Tibial nerve (tissue), 4 donors: ENCODE measurements at places on chromosomes 2 and 18. TPM values are rescaled to one million over a fixed set of nuclear protein-coding genes. Genes with fewer than 3 reads are reported as not detected.

- DNase-seq: no peak
These were observed 2.9 kb downstream of the TGOLN2 start for GRCh38 chr2:85324639-85325465.

GRCh38 chr18:68733707-68734106 is 18.8 kb upstream of the TMX3 start:
- no peak for DNase-seq

- DNase-seq: no peak
These were observed 138.5 kb upstream of the LGALSL start for GRCh38 chr2:64315291-64315960.

DNA sequence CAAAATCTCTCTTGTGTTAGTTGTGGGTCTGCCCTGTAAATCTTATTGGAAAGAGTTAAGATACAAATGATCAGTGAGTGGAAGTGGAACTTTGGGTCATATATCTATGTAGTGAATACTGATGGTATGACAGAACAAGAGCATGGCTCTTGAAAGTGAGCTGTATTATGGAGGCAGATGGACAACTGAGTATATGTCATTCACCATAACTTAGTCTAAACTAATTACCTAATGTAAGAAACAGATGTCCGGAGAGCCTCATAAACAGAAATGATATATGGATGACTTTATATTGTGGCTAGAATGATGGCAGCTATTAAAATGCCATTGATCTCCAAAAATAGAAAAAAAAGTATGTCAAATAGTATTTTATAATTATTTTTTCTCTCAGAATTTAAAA is 72.4 kb downstream of the FASTKD2 start:
- no peak for DNase-seq

The ASXL3 gene
- total RNA-seq: 6.5 TPM
